HuH-7 (cell line): ENCODE measurements at places on chromosomes 7 and 10.
A peak's percentile ranks its signal among the peaks of the same experiment; 100 is the strongest.

DNA sequence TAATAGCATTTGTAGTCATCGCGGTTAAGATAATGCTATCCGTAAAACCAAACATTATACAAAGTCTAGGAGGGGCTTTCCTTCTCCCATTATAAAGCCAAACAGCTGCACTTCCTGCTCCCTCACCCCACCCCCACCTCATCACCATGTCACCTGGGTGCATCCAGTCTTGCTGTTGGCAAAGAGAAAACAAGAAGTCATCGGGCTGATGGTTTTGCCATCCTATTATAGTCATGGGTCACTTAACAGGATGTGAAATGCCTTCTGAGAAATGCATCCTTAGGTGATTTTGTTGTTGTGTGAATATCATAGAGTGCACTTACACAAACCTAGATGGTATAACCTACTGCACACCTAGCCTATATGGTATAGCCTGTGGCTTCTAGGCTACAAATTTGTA lies 157.0 kb downstream of the BMPER start:
- DNase-seq = no peak

DNA sequence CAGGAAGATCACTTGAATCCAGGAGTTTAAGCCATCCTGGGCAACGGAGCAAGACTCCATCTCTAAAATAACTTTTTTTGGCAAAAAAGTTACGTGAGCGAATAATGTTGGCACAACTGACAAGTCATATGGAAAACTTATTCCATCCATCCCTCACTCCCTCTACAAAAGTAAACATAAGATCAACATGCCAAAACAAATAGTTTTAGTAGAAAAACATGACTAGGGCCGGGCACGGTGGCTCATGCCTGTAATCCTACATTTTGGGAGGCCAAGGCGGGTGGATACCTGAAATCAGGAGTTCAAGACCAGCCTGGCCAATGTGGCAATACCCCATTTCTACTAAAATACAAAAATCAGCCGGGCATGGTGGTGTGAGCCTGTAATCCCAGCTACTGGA lies 25.6 kb downstream of the SLC25A16 start:
- DNase-seq = no peak

- no peak for DNase-seq
These were observed 205.1 kb downstream of the MACC1 start for GRCh38 chr7:20012100-20012499.

GRCh38 chr10:65611592-65611991 lies 1314.2 kb upstream of the LRRTM3 start:
- DNase-seq = no peak

DNA sequence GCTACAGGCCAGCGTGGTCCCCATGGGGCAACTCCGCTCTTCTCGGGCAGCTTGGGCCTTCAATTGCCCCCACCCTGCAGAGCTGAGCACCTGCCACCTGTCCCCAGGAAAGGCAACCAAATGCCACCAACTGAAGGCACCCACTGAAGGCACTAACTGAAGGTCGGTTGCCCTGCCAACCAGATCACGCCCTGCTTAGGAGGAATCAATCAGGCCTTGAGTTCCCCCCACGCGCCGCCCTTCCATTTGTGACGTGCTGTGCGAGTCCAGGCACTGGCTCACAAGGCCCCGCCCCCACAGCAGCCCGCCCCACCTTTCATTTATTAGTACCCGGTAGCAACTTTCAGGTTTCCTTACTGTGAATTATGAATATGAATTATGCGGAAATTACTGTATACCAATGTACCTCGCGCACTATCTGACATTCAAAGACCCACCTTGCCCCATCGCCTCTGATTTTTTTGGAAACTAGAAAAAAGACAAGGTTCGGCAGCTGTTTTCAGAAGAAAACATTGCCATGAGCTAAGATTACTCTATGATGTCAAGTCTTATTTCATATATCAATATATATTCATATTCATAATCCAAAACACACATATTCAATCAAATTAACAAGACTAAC lies 83.6 kb upstream of the ABI1 start:
- DNase-seq = no peak

DNA sequence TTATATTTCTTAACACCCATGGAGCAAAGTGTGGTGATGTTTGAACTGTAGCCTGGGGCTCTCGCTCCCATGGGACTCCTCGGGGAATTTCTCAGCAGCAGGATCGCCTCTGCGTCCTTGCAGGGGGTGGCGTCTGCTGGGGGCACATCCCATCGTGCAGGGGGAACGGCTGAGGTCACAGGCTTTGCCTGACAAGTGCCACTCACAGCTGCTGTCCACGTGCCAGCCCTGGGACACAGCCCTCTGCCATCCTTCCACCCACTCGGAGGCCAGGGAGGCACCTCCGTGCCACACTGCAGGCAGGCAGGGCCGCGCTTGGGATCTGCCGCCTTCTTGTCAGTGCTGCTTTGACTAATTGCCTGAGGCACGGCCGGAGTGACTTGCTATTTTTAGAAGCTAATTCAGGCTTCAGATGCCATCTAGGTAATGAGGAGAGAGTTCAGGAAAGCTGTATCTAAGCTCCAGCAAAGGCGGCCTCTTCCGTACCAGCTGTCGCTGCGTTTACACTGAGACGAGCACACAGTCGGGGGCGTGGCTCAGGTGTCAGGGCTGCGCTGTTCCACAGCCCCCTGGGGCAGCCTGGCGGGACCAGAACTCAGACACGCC lies 45.7 kb downstream of the PITRM1 start:
- DNase-seq = no peak

DNA sequence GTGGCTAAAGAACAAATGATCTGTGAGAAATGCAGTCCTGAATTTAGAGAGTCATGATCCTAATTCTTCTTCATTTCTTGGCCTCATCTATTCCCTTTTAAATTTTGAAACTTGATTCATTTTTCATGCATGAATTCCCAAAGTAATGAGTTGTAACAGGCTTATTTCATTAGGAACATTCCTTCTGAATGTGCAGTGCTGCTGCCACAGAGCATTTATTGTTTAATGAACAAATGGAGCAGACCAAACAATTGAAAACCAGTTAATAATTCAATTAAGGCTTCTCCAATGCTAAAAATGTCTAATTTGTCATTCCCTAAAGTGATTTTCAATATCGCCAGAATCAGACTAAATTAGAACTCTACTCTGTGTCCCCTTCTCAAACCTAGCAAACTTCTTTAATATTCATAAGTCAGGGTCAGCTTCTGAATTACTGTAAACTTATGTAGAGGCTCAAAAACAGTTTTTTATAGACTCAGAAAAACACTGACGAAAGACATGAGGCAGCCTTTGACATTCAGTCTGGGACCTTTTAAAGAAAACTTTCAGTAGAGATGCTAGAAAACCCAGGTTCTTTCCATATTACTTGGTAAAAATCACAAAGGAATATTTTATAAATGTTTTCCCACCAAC lies 14.5 kb downstream of the LSMEM1 start:
- DNase-seq = no peak

DNA sequence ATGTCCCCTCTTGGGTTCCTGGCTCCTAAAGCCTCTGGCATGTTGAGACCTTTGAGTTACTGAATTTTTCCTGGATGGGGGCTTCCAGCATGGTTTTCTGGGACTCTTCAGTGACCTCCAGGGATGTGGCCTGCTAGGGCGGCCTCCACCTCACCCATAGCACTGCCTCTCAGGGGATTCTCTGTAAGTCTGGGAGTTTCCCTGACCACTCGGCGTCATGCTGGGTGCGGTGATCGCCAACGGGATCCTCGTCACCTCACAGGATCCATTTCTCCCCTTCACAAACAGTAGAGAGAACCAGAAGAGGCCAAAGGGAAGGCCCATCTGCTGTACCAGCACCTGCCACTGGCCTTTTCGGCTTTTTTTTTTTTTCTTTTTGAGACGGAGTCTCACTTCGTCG lies 84.3 kb downstream of the NPTX2 start:
- no peak for DNase-seq

DNA sequence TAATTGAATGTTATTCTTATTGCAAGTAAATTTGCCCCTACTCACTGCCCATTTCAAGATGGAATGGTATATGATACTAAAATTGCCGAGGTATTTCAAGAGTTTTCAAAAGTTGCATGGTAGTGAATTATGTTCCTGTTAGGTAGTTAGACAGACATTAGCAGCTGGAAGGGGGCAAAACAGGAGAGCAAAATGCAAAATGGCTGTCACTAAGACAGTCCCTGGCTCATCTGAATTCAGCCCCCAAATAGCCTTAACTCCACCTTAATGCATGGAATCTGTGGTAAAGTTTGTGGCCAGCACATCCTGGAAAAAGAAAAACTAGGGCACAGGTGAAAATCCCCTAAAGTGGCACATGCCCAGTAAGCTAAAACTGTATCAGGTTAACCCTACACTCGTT lies 894.9 kb downstream of the NXPH1 start:
- DNase-seq = no peak

DNA sequence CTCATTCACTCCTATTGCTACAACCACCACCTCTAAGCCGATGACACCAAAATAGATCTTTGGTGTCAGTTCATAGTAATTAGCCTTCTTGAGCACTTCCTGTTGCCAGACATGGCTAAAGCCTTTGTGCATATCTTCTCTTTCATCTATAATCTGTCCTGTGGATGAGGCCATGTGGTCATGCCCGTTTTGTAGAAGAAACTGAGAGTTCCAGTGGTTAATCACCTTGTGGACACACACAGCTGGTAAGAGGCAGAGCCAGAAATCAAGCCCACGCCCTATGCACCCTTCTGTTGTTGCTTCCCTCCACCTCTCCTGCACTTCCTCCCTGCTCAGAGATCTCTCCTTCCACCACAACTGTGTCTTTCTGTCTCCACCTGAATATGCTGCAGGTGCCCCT lies 285.1 kb upstream of the PFKP start:
- DNase-seq = no peak

GRCh38 chr10:121310151-121310711 lies 288.0 kb downstream of the FGFR2 start:
- DNase-seq = no peak

GRCh38 chr7:151039850-151040548 lies 8.3 kb upstream of the ASIC3 start:
- no peak for DNase-seq

DNA sequence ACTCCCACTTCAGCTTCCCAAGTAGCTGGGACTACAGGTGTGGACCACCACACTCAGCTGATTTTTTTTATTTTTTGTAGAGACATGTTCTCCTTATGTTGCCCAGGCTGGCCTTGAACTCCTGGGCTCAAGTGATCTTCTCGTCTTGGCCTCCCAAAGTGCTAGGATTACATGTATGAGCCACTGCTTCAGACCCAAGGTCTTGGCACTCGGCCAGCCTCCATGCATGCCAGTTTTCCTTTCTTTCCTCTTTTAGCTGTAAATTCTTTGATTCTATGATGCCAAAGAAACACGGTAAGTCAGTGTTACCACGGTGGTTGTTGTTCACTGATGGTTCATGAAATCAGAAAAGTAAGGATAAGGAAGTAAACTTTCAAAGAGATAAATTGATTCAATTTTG lies 3.0 kb upstream of the MGAM start:
- DNase-seq = no peak

DNA sequence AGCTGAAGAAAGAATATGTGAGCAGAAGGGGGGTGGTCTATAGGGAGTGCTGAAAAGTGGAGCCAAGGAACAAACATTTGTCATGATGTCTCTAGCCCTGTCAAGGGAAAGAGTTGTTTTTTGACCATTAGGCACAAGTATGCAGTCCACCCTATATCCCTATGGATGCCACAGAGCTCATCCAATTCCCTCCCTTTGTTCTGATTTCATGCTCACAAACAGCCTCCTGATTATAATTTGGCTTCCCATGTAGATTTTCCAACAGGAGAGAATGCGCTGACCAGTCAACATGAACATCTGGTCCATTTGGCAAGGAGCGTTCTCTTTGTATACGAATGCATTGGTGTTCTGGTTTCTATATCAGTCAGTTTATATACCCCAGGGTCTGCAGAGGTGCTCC lies 12.1 kb upstream of the CEP41 start:
- DNase-seq = no peak

GRCh38 chr7:11176985-11177555 lies 203.4 kb downstream of the PHF14 start:
- DNase-seq = no peak

DNA sequence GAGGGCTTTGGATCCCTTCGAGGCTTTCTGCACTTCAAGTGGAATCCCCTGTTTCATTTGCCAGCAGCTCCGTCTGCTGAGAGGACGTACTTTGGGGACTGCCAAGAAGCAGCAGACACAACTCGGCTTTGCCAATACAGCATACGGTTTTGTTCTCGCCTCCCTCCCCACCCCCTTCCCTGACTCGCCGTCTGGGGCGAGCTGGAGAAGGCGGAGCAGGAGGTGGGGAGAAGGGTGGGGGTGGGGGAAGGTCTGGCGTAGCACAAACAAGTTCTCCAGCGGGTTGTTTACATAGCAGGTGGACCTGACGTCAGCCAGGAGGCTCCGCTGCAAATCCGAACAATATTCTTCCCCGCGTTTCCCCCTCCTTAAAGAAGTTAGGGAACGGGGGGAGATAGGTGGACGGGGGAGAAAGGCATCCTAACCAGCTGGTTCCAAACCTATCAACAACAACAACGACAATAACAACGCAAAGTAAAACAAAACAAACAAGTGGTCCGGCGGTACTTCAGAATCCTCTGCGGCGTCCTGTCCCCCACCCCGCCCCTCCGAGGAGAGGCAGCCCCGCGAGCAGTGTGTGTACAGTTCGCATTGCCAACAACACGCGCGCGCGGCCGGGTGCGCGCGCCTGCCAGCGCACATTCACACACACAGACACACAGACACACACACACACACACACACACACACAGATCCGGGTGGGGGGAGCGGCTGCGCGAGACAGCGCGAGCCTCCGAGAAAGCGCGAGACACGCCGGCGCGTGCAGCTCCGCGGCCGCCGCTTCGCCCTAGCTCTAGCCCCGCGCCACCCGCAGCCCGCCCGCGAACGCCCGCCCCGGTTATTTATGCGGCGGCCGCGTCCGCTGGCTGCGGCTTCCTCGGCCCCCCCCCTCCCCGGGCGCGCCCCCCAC lies 167.0 kb upstream of the PPP1R3A start:
- DNase-seq = peak; percentile 93
